ENCODE measurements at places on chromosomes 12 and 14. TPM values are rescaled to one million over a fixed set of nuclear protein-coding genes. Genes with fewer than 3 reads are reported as not detected.

ASCL4 gene
- not detected for total RNA-seq

DNA sequence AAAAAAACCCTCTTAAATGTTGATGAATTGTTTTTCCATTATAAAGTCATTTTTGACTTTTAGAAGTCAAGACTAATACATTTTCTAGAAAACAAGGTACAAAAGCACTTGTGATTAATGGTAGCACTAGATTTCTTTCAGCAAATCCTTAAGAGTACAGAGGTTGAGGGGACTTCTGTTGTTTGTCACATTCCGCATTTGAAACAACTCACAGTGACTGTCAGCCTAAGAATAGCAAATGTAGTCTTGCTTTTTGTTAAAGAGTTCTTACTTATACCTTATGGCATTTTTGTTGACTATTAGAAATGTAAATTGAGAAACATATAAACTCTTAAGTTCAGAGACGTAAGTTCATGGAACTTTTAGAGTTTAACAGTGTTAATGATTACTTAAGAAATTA, 16.4 kb downstream of the YARS2 start:
- no peak for DNase-seq

GRCh38 chr12:125533434-125534029, 468.3 kb downstream of the AACS start:
- peak; percentile 78 for DNase-seq

DNA sequence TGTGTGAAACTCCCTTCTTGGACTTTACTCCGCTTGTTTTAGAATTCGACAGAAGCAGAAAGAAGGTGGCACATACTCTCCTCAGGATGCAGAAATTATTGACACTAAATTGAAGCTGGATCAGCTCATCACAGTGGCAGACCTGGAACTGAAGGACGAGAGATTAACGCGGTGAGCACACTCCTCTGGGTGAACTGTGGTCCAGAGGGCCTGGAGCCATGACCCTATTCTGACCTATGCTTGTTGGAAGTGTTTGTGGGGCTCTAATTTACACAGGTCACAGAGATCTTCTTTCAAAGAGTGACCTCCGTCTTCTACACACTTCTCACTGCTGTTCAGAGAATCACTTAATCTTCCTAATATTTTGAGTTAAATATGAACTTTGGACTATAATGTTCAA, 72.5 kb upstream of the MYF6 start:
- DNase-seq, result no peak

DNA sequence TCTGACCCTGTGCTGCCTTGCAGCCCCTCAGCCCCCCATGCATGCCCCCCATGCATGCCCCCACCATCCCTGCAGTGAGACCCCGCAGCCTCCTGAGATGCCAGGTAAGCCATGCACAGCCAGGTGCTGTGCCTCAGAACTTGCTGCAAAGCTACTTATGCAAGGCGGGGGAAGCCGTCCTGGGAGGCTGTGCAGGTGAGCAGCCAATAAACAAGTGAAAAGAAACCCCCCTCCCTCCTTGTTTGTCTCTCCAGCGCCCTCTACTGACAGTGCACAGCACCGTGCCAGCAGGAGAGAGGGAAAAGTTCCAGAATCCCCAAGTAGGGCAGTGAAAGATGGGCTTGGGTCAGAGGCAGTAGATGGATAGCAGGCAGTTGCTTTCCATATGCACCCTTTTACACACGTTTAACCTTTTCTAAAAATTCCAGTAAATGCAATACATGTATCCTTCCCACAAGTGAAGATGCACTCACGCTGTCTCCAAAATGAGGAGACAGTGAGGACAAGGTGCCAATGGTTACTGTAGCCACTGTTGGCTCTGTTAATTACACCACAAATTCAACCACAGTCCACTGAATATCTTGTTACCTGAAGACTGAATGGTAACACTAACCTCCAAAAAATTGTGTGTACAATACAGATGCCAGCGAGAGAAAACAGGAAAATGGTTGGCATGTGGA, 18.0 kb downstream of the TNFAIP2 start:
- peak; percentile 87 for DNase-seq

DNA sequence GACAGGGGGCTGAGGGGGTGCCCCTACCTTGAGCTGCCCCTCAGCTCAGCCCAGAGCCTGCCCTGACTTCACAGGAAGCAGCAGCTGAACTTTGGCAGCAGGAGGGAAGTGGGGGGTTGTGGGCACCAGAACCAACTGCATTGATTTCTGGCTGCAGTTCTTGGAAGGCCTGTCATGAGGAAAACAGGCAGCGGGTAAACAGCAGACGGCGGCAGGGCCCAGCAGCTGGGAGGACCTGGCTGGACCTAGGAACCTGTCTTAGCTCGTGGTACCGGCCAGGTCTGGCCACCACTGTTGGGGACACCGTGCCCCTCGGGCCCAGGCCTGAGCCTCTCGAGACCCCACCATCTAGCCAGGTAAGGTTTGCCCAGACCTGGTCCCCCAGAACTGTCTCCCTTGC, 154.2 kb upstream of the MYL2 start:
- DNase-seq, result no peak

GRCh38 chr14:95486875-95487668, 29.4 kb downstream of the SYNE3 start:
- peak; percentile 85 for DNase-seq

Measured in Karpas-422 (cell line).